ENCODE measurements at places on chromosomes 1 and 21. TPM values are rescaled to one million over a fixed set of nuclear protein-coding genes. Genes with fewer than 3 reads are reported as not detected.
A peak's percentile ranks its signal among the peaks of the same experiment; 100 is the strongest.

DNA sequence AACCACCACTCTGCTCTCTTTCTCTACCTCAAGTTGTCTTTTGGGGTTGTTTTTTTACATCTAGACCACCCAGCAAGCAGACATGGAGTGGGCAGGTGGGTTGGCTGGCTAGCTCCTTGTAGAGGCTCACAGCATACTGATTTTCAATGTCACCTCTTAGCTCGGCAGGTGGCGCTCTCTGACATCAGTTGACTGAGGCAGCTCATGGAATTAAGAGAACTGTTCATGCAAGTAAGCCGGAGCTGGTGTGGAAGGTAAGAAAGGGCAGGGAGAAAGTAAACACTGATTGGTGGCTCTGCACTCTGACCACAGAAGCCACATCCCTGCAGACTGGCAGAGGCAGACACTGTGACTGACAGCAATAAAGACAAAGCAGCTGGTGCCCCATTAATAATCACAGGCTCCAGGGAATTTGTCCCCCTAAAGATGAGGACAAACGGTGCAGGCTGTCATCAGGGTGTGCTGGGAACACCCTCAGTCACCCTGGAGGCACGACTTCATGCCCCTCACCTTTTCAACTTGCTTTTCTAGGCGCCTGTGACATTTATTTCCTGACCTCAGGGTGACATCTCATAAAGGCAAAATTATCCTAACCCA, 226.8 kb downstream of the LMX1A start:
- H3K27ac ChIP-seq: no peak overlapping the region
- peak; percentile 18 for DNase-seq
- no peaks in the 10 kb centered on the region for H3K4me1 ChIP-seq
- H3K4me3 ChIP-seq: no peak overlapping the region
- H3K27me3 ChIP-seq: peaks cover 6% of the 10 kb centered on the region

The CFHR2 gene
- not detected for total RNA-seq

The NPR1 gene
- 0.07 TPM for total RNA-seq

The ADGRL4 gene
- not detected for total RNA-seq

The DNM3 gene
- total RNA-seq: 1.5 TPM

DNA sequence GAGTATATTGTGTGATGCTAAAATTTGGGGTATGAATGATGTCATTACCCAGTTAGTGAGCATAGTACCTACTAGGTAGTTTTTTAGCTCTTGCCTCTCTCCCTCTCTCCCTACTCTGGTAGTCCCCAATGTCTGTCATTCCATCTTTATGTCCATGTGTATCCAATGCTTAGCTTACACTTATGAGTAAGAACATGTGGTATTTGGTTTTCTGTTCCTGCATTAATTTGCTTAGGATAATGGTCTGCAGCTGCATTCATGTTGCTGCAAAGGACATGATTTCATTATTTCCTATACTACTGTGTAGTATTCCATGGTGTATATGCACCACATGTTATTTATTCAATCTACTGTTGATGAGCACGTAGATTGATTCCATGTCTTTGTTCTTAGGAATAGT, 54.4 kb upstream of the NEGR1 start:
- no peak overlapping the region for H3K4me3 ChIP-seq
- H3K27ac ChIP-seq: no peak overlapping the region
- no peaks in the 10 kb centered on the region for H3K27me3 ChIP-seq
- H3K36me3 ChIP-seq: no peaks in the 10 kb centered on the region
- no peaks in the 10 kb centered on the region for H3K4me1 ChIP-seq
- DNase-seq: no peak

The SGIP1 gene
- total RNA-seq: 0.31 TPM

- H3K27ac ChIP-seq: no peak overlapping the region
- H3K4me1 ChIP-seq: peaks cover 26% of the 10 kb centered on the region
- peak overlapping the region; percentile 88 for H3K4me3 ChIP-seq
- DNase-seq: no peak
- H3K27me3 ChIP-seq: no peaks in the 10 kb centered on the region
Observed at GRCh38 chr1:6627031-6627430, 2.4 kb downstream of the THAP3 start.

DNA sequence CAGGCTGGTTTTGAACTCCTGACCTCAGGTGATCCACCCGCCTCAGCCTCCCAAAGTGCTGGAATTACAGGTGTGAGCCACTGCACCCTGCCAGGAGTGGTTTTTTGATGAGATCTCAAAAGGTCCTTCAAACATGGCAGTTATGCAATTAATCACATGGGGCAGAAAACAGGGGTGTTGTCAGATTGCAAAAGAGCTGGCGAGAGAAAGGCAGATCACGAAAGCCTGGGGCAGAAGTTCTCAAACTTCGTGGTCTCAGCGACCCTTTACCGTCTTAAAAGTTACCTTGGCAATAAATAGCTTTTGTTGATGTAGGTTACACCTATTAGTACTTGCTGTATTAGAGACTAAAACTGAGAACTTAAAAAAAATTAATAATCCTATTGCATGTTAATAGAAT, 16.1 kb downstream of the CNR2 start:
- no peak overlapping the region for H3K27ac ChIP-seq
- H3K27me3 ChIP-seq: peaks cover 21% of the 10 kb centered on the region
- no peak overlapping the region for H3K4me3 ChIP-seq
- DNase-seq: no peak

GRCh38 chr1:40966417-40966816, 13.1 kb upstream of the CTPS1 start:
- no peak overlapping the region for H3K27ac ChIP-seq
- no peak overlapping the region for H3K4me3 ChIP-seq
- H3K27me3 ChIP-seq: peaks cover 6% of the 10 kb centered on the region
- DNase-seq: no peak

GRCh38 chr1:209714338-209714737, 9.7 kb downstream of the HSD11B1 start:
- H3K4me1 ChIP-seq: peaks cover 59% of the 10 kb centered on the region
- H3K4me3 ChIP-seq: peak overlapping the region; percentile 50

GRCh38 chr21:44686843-44687561, 5.0 kb upstream of the KRTAP12-1 start:
- no peak overlapping the region for H3K27ac ChIP-seq
- H3K4me3 ChIP-seq: no peak overlapping the region
- no peaks in the 10 kb centered on the region for H3K36me3 ChIP-seq
- H3K4me1 ChIP-seq: peaks cover 23% of the 10 kb centered on the region
- DNase-seq: no peak

DNA sequence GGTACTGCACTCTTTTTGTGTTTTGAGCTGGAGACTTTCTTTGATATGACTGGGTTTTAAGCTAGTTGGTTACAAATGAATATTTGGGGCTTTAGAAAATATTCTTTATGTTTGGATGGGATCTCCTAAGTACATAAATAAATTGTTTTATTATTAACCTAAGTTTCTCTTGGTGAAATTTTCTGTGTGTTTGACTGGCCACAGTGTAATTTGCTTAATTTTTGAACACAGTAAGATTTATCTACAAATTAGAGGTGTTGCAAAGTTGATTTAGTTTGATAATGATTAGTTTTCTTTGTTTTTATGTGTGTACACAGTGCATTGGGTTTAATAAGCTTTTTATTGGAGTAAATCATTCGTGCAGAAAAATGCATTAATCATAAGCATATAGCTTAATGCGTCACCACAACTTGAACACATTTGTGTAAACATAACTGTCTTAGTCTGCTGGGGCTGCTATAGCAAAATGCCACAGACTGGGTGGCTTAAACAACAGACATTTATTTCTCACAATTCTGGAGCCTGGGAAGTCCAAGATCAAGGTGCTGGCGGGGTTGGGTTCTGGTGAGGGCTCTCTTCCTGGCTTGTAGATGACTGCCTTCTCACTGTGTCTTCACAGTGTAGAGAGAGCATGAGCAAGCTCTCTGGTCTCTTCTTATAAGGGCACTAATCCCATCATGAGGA, 17.4 kb upstream of the SLC6A9 start:
- no peak for DNase-seq
- H3K4me1 ChIP-seq: peaks cover 29% of the 10 kb centered on the region
- peak overlapping the region; percentile 89 for H3K27ac ChIP-seq
- H3K27me3 ChIP-seq: peaks cover 16% of the 10 kb centered on the region

- H3K4me3 ChIP-seq: peak overlapping the region; percentile 96
- H3K4me1 ChIP-seq: peaks cover 73% of the 10 kb centered on the region
- H3K27ac ChIP-seq: peak overlapping the region; percentile 98
- H3K36me3 ChIP-seq: peaks cover 3% of the 10 kb centered on the region
- no peaks in the 10 kb centered on the region for H3K27me3 ChIP-seq
Observed at GRCh38 chr1:12616709-12617373, 1.2 kb downstream of the DHRS3 start.

The BNIPL gene
- total RNA-seq: 5.3 TPM
